ENCODE measurements at places on chromosomes 7 and 10.

DNA sequence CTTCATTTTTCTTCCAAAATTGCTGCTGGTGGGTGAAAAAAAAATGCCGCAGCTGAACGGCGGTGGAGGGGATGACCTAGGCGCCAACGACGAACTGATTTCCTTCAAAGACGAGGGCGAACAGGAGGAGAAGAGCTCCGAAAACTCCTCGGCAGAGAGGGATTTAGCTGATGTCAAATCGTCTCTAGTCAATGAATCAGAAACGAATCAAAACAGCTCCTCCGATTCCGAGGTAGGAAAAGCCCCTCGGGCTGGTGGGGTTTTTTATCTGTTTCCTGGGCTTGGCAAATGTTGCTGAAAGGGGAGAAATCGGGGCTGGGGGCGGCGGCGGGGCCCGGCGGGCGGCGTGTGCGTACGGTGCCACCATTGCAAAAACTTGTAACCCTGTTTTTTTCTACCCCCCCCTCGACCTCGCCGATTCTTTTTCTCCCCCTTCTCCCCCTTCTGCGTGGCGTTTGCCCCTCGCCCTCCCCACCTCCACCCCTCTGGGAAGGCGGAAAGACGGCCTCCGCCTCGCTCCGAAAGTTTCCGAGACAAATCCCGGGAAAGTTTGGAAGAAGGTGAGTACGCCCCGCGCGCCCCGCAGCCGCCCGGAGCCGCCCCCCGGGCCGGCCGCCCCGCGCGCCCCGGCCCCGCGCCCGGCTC is 789 bp downstream of the TCF7L2 start:
- peak; percentile 70 for DNase-seq

GRCh38 chr7:26183545-26184280 is 16.8 kb downstream of the HNRNPA2B1 start:
- DNase-seq = no peak

- no peak for DNase-seq
Measured at GRCh38 chr10:102375250-102375649, 20.3 kb upstream of the NFKB2 start.

- DNase-seq = no peak
Measured at GRCh38 chr7:101932083-101932482, 114.7 kb downstream of the CUX1 start.

DNA sequence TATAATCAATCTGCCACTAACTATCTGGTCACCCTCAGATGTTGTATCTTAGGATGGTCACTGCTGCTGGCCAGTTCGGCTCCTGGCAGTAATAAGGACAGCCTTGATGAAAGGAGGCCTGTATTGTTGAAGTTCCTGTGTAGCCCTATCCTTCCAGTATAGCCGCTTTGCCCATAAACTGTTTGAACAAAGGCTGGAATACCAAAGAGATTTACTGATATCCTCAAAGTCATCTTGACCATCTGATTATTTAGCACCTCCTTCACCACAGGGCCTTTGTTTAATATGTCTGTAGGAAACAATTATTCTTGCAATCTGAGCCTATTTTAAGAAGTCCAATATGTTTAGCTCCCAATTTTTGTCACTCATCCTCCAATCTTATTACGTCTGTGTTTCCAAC is 77.7 kb downstream of the HYCC1 start:
- no peak for DNase-seq

- no peak for DNase-seq
Measured at GRCh38 chr10:127215866-127216265, 19.5 kb upstream of the INSYN2A start.

DNA sequence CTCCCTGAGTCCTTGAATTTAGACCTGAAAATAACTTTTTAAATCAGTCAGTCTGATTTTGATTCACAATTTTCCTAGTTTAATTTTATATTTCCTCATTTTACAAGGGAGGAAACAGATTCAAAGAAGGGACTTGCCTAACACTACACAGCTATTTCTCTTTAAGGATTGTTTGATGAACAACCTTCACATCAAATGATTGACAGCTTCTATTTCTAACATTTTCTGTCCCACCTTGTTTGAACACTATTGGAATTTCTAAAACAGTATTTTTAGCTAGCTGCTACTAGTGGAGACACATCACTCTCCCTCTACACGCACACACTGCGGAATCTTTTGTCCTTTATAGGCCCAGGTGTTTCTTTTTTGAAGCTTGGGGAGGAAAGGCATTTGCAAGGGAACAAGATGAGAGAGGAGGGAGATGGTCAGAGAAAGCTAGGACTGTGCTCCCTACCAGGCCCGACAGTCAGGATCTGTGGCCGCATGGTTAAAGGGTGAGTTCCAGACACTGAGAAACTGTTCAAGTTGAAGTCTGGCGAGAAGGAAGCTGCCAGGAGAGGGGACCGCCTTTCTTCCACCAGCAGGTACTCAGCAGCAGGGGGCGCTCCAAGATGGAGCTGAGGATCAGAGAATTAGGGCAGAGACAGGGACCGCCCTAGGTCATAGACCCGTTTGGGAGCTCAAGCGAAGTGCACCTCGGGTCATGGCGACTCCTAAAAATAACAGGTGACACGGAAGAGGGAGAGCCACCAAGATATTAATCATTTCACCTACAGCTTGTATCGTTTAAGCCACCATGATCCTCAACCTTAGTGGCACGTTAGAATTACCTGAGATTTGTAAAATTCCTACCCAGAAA is 49.7 kb downstream of the DNAJC12 start:
- DNase-seq = peak; percentile 85

GRCh38 chr10:131745591-131745990 is 155.2 kb upstream of the PPP2R2D start:
- DNase-seq = no peak

GRCh38 chr10:64071218-64071617 is 550.0 kb downstream of the REEP3 start:
- DNase-seq = no peak

GRCh38 chr10:78316451-78316931 is 282.8 kb downstream of the RPS24 start:
- DNase-seq = no peak

DNA sequence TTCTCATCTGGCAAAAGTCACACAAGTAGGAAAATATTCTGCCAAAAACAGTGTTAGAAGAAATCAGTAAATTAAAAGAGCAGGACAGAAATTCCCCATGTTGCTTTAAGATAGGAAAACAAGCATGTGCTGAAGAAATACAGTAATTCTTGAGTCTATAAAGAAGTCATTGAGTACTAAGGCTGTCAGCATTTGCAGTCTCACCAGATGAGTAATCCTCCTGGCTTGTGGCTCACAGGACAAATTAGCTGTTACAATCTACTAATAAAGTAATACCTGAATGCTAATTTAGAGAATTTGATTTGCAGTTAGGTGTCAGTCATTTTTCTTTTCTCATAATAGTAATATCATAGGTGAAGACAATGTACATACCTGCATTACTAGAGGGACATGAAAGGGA is 1158.9 kb upstream of the CELF2 start:
- no peak for DNase-seq

DNA sequence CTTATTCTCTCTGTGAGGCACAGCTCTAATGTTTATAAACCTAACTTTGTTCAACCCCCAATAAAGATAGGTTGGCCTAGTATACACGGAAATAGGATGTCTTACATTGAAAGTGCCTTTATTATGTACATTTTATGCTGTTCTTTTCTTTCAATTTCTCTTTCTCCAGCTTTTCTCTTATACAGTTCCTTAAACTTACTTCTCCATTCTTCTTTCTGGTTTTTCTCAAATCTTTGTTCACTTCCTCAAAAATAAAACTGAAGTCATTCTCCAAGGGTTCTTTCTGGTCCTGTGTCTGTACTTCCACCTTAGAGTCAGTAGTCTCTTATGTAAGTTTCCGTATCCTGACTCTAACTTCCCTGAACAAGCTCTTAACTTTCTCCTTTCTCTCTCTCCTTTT is 29.2 kb upstream of the NAMPT start:
- peak; percentile 85 for DNase-seq

- peak; percentile 75 for DNase-seq
Measured at GRCh38 chr10:102660888-102661657, 16.8 kb downstream of the TRIM8 start.

- DNase-seq = no peak
Measured at GRCh38 chr10:35723059-35723458, 81.0 kb upstream of the FZD8 start.

DNA sequence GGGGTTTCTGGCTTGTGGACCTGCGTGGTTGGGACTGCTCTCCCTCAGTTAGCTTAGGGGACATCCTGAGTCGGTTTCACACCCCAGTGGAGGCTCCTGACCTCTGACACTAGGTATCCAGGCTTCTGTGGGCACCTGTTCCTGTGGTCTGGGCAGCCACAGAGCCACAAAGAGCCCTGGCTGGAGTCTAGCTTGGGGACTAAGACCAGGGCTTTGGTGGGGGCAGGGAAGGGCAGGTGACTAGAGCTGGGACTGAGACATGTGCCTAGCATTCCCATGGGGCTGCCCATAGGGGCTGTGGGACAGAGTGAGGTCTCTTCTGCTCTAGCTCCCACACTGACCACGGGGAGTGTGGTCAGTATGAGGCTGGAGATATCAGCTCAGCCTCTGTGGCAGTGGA is 4.0 kb upstream of the TMEM270 start:
- no peak for DNase-seq

DNA sequence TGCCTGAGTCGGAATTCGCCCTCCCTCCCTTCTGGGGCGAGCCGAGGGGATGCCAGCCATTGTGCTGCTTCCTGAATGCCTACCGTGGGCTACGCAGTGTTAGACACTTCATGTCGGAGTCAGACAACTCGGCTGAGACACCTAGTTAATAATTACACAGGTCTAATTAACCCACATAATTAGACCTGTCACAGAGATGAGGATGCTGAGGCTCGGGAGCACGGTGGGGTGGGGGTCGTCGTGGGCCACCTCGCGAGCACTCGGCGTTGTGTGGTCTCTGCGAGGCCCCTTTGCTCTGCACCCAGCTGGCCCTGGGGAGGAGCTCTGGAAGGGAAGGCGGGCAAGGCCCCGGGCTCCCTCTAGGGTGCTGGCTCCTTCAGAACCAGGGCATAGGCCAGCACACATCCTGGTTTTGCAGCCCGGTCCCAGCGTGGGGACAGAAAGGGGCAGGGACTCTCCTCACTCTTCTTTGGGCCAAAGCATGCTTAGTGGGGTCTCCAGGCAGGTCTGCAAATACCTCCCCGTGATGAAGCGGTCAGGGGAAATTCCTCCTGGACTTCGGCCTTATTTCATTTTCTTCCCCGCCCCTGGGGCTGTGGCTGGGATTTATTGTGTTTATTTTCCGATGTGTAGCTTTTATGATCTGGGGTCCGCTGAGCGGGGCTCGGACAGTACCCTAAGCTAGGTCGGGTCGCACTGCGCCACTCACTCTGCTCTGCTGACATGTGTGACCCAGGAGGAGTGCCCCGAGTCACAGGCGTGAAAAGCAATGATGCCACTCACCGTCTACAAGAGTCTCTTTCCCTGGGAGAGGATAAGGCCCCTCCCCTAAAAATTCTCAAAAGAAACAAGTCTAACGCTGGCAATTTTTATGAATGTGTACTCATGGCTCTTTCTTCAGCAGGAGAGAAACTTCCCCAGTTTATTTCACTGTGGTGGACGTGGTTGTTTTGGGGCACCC is 4.9 kb upstream of the FOXL3 start:
- no peak for DNase-seq

GRCh38 chr7:113370910-113371309 is 252.6 kb upstream of the SMIM30 start:
- DNase-seq = no peak

- no peak for DNase-seq
Measured at GRCh38 chr10:92916433-92916832, 68.1 kb downstream of the EXOC6 start.

- no peak for DNase-seq
Measured at GRCh38 chr10:78280604-78281003, 246.9 kb downstream of the RPS24 start.

DNA sequence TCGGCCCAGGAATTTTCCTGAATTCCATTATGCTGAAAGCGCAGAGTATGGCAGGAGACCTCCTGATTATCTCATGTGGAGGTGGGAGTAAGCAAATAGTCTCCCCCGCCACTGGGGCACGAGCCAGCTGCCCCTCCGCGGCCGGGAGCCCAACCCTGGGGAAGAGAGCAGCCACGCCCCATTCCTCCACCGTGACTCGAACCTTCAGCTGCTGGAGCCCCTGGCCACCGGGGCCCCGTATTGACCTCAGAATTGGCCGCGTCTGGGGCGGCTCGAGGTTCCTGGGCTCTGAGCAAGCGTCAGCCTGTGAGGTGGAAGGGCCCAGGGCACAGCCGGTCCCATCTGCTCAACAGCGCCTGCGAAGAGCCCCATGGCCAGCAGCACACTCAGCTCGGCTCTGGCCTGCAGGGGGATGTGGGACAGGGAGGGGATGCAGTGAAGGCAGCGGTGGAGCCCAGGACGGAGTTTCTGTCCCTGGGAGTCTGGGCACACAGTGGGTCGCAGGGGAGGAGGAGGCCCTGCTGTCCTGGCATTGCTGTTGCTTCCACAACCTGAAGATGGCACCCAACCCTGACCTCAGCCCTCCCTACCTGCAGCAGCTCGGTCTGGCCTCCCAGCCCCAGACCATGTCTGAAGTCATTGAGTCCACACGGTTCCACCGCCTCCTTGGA is 97.8 kb downstream of the CHST15 start:
- DNase-seq = peak; percentile 57

DNA sequence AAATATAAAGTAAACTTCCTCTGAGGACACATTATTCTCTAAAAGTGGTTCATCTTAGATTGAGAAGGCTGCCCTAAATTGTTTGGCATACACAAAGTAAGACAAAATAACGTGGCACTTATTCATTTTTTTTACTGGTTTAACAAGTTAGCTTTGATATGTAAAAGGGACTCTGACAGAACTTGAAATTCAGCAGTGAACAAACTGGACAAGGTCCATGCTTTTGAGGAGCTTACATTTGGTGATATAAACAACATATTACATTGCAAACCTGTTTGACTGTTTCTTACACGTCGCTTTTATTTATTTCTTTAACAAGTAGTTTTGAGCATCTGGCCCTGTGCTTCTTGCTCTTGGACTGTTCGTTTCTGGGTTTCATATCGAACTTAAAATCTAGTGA is 253.1 kb upstream of the POM121L12 start:
- no peak for DNase-seq

GRCh38 chr10:121579656-121580055 is 18.6 kb downstream of the FGFR2 start:
- no peak for DNase-seq
